ENCODE measurements at places on chromosomes 3 and 15. TPM values are rescaled to one million over a fixed set of nuclear protein-coding genes. Genes with fewer than 3 reads are reported as not detected.

Gene CA12
- total RNA-seq = not detected

Gene PLA2G4E
- 0.05 TPM for total RNA-seq

Gene GPR27
- total RNA-seq = 5.3 TPM

DNA sequence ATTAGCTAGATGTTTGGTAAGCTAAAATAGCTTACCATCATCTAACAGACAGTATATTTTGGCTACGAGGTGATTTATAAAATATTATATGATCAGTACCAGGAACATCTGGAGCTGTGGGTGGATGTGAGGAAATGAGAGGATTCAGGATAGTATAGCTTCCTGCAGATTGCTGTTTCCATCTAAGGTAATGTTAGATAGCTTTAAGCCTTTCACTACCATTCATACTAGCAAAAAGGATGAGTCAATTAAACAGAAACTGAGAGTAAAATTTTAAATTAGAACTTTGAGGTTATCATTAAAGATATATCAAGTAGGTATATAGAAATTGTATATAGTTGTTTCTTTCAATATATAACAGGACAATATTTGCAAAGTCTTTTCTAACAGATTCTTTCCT lies 8.0 kb downstream of the ZBTB20 start:
- DNase-seq = no peak

- no peak for DNase-seq
Observed at GRCh38 chr15:71143373-71144310, 28.4 kb downstream of the THSD4 start.

DNA sequence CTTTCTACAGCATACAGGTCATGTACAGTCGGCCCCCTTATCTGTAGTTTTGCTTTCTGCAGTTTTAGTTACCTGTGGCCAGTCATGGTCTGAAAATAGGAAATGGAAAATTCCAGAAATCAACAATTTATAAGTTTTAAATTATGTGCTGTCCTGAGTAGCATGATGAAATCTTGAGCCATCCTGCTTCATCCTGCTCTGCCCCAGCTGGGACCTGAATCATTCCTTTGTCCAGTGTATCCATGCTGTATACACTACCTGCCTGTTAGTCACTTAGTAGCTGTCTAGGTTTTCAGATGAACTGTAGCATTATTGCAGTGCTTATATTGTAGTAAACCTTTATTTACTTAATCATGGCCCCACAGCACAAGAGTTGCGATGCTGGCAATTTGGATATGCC lies 44.8 kb downstream of the AP4E1 start:
- DNase-seq = no peak

Gene PCCB
- 39.2 TPM for total RNA-seq

Gene FAM107A
- total RNA-seq = not detected

- no peak for DNase-seq
Observed at GRCh38 chr3:104596054-104596453, 770.7 kb upstream of the ALCAM start.

Gene ANKRD63
- not detected for total RNA-seq

DNA sequence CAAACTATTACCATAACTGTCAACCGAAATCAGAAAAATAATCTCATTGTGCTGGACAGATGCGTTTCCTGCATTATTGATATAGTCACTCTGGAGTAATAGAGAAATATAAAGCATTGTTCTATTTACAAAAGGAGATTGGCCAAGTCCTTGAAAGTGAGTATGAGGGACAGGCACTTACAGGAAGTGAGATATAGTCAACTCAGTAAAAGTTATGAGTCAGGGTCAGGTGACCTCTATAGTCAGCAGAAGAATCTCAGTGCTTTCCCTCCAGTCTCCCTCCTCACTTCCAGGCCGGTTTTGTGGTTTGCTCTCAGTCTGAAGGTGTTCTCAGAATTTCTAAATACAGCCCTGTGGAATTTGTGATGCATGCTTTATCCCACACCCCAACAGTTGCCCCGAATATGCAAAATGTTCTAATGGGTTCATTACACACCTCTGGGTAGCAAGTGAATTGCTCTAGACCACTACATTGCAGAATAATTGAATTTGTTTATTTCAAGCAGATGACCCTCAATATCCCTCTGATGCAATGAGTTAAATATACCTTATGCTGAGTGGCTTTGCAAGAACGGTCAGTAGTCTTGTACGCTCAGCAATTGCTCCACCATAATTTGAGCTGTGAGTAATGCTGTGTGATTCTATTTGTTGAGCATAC lies 787.7 kb downstream of the MCTP2 start:
- DNase-seq = no peak

Data from activated CD8-positive, alpha-beta memory T cell treated with anti-CD3 and anti-CD28 coated beads, Interleukin-2, amount 10 ng/mL, durations not matched to agents 7 days and 5 days (primary cell).